ENCODE measurements at places on chromosomes 12 and 14. TPM values are rescaled to one million over a fixed set of nuclear protein-coding genes. Genes with fewer than 3 reads are reported as not detected.
A peak's percentile ranks its signal among the peaks of the same experiment; 100 is the strongest.

ATL1 gene
- 2.6 TPM for polyA plus RNA-seq

KRR1 gene
- polyA plus RNA-seq = 24.5 TPM

ST8SIA1 gene
- 2.3 TPM for polyA plus RNA-seq

PTGR2 gene
- 7.9 TPM for polyA plus RNA-seq

SBNO1 gene
- polyA plus RNA-seq = 7.7 TPM

ANGEL1 gene
- 12.2 TPM for polyA plus RNA-seq

DNA sequence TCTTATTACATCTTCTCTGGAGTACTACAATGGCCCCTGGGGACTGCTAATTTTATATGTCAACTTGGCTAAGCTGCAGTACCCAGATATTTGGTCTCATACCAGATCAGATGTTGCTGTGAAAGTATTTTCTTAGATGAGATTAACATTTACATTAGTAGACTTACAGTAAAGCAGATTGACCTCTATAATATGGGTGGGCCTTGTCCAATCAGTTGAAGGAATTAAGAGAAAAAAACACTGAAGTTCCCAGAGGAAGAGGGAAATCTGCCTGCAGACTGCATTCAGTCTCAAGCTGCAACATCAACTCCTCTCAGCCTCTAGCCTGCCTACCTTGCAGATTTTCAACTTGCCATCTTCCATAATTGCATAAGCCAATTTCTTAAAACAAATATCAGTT, 430.1 kb downstream of the MED13L start:
- DNase-seq = no peak

- no peak for DNase-seq
Measured at GRCh38 chr12:75447691-75448393, 32.7 kb upstream of the GLIPR1 start.

GRCh38 chr12:26068503-26068902, 56.3 kb downstream of the BHLHE41 start:
- DNase-seq = no peak

DNA sequence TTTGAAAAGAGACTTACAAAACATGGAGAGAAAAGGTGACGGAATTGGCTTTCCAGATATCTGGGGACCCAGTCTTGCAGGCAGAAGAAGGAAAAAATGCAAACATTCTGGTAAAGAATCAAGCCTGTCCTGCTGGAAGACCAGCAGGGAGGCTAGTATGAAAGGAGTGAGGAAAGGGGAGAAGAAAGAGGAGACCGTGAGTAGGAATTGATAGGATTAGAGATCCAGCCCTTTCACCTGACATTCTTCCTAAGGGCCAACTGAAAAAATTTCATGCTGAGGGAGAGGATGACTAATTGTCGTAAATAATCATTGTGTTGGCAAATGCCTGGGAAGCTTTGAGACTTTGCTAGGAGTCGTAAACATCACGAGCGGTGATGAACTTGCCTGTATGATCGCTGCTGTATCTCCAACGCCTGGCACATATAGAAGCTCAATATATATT, 12.1 kb downstream of the BHLHE41 start:
- no peak for DNase-seq

GRCh38 chr12:80778005-80778541, 61.4 kb downstream of the MYF5 start:
- DNase-seq = peak; percentile 16

DNA sequence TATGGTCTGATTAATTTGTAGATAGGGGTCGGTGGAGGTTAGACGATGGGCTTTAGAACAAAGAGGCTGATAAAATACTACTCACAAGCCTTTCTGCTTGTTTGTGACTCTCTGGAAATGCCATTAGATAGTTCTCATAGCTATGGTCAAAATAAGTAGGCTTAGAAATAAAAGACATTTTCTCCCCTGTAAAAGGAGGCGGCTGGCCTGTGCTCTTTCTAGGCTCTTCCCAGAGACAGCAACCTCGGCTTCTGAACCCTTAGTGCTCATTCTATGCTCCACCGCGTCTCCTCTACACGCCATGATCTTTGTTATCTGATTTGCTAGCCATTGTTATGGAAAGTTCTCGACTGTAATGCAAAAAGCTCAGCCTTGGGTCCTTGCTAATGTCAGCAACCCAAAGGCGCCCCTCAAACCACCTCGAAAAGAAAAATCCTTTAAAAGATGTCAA, 64.5 kb downstream of the CRADD start:
- DNase-seq = peak; percentile 32

DNA sequence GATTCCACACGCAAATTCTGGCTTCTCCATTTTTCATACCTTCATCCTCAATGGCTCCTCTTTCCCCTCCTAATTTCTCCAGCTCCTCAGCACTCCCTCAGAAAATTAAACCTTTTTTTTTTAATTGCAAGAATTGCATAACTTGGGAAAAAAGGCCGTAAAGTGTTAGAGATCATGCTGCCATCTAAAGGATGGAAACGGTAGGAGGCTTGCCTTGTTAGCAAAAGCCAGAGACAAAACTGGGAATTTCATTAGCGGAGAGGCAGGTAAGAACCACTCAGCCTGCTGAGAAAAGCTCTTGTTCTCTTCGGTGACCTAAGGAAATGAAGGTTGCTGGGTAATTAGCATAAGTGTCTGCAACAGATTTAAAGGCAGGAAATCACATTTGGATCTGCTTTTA, 204.3 kb downstream of the AEBP2 start:
- DNase-seq = no peak

- no peak for DNase-seq
Measured at GRCh38 chr12:25835385-25835784, 123.1 kb upstream of the RASSF8 start.

DNA sequence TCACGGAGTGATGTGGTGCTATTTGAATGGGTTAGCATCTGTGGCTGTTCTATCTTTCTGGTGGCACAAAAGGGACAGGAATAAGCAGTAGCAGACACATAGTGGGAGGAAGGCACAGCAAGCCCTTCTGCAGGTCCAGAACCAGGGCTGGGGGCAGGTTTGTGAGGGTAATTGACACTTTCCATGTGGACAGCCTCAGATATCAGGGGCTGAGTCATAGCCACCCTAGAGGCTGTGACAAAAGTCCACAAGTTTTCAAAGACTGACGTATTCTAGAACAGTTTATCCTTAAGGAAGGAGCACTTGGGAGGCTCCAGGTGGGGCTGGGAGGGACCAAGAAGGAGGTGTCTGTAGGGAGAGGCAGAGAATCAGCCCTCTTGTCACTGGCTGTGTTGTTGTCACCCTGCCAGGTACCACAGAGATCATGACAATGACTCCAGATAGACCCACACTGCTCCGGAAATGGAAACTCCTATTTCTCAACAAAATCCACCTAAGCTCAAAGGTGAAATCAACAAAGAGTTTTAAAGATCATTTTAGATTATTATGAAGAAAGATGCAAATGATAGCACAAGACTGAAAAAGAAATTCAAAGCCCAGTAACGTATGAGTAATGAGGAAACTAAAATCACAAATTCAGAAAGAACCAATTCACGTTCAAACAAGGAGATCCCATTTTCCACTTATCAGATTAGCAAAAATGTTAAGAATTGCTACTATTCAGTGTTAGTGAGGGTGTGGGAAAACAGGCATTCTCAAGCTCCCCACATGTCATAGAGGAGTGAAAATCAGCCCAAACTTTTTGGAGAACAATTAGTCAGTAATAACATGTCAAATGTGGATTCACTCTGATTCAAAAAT, 48.3 kb downstream of the NFKBIA start:
- DNase-seq = no peak
